ENCODE measurements at places on chromosomes 2 and 18. TPM values are rescaled to one million over a fixed set of nuclear protein-coding genes. Genes with fewer than 3 reads are reported as not detected.
A peak's percentile ranks its signal among the peaks of the same experiment; 100 is the strongest.

DNA sequence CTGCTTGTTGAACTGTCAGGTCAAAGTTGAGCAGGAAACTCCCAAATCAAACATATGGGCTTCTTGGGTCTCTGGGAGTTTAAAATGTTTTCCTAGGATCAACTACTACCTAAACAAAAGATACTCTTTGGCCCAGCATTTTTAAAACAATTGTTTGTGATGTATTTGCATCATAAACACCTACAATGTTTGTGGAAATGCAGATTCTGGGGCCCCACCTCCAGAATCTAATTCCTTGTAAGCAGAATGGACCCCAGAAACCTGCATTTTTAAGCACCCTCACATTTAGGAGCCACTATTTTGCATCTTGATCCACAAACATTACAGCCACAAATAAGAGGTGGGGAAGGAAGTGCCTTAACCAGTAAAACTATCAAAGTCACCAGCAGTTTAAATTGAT, 104.1 kb downstream of the TMEM131 start:
- no peak overlapping the region for H3K27ac ChIP-seq
- no peaks in the 10 kb centered on the region for H3K4me1 ChIP-seq
- no peaks in the 10 kb centered on the region for H3K27me3 ChIP-seq
- H3K36me3 ChIP-seq = no peaks in the 10 kb centered on the region
- H3K4me3 ChIP-seq = no peak overlapping the region
- DNase-seq = no peak

DNA sequence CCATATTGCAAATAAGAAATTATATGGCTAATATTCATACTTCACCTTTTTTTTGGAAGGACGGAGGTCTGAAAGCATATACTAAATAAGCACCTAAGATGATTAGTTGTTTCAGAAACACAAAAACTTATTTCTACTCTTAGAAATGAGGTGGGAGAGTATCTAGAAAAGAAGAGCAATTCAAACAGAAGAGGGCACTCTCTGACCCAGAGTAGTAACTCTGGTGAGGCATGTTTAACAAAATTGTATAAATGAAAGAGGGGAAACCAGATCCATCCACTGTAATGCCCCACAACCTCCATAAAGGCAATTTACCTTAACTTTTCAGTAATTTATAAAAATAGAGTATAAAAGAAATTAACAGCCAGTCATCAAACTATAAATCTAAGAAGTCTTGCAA, 669.6 kb upstream of the VRK2 start:
- H3K27ac ChIP-seq = no peak overlapping the region
- H3K4me3 ChIP-seq = no peak overlapping the region
- no peaks in the 10 kb centered on the region for H3K27me3 ChIP-seq
- H3K36me3 ChIP-seq = no peaks in the 10 kb centered on the region
- no peak for DNase-seq
- H3K4me1 ChIP-seq = no peaks in the 10 kb centered on the region

DNA sequence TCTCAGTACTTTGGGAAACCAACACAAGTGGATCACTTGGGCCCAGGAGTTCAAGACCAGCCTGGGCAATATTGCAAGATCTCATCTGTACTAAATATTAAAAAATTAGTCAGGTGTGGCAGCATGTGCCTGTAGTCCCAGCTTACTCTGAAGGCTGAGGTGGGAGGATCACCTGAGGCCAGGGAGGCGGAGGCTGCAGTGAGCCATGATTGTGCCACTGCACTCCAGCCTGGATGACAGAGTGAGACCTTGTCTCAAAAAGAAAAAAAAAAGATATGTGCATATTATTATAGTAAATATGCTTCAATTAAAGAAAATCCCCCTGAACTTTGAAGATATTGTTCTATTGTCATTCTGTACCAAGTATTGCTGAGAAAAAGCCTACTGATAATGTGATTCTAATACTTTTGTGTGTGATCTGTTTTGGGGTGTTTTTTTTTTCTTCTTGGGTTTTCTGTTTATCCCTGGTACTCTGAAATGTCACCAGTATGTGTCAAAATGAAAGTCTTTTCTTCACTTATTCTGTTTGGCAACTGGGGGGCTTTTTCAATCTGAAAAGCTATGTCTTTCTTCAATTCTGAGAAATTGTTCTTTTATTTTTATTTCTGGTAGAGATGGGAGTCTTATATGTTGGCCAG, 13.2 kb downstream of the NEURL3 start:
- H3K27ac ChIP-seq = no peak overlapping the region
- H3K36me3 ChIP-seq = no peaks in the 10 kb centered on the region
- H3K4me3 ChIP-seq = no peak overlapping the region
- H3K4me1 ChIP-seq = no peaks in the 10 kb centered on the region
- no peaks in the 10 kb centered on the region for H3K27me3 ChIP-seq
- no peak for DNase-seq

- H3K36me3 ChIP-seq = peaks cover 16% of the 10 kb centered on the region
- no peak for DNase-seq
- peaks cover 19% of the 10 kb centered on the region for H3K4me1 ChIP-seq
- no peaks in the 10 kb centered on the region for H3K27me3 ChIP-seq
- no peak overlapping the region for H3K27ac ChIP-seq
Observed at GRCh38 chr2:3588084-3588483, 6.8 kb upstream of the COLEC11 start.

DNA sequence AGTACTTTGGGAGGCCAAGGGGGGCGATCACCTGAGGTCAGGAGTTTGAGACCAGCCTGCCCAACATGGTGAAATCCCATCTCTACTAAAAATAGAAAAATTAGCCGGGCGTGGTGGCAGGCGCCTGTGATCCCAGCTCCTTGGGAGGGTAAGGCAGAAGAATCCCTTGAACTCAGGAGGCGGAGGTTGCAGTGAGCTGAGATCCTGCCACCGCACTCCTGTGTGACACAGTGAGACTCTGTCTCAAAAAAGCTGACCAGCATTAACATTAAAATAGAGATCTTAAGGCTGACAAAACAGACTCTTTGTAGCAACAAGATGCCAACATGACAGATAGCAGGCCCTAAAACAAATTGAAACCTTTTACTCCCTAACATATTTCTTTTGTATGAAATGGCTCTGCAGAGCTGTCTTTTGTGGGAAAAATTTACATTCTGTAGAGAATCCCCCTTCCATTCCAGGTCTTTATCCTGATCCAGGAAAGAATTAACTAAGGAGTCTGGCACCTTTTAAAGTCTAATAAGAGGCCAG, 213.9 kb downstream of the RAB3GAP1 start:
- H3K36me3 ChIP-seq = no peaks in the 10 kb centered on the region
- H3K4me3 ChIP-seq = no peak overlapping the region
- no peaks in the 10 kb centered on the region for H3K27me3 ChIP-seq
- DNase-seq = no peak
- no peak overlapping the region for H3K27ac ChIP-seq
- H3K4me1 ChIP-seq = no peaks in the 10 kb centered on the region

- DNase-seq = no peak
- no peak overlapping the region for H3K4me3 ChIP-seq
- no peaks in the 10 kb centered on the region for H3K27me3 ChIP-seq
Observed at GRCh38 chr2:99809259-99809900, 319.6 kb upstream of the REV1 start.

- H3K4me1 ChIP-seq = no peaks in the 10 kb centered on the region
- H3K4me3 ChIP-seq = no peak overlapping the region
- no peak overlapping the region for H3K27ac ChIP-seq
- H3K27me3 ChIP-seq = no peaks in the 10 kb centered on the region
Observed at GRCh38 chr18:24678626-24679025, 218.2 kb downstream of the HRH4 start.

- no peaks in the 10 kb centered on the region for H3K27me3 ChIP-seq
- no peaks in the 10 kb centered on the region for H3K4me1 ChIP-seq
- H3K4me3 ChIP-seq = no peak overlapping the region
- no peak overlapping the region for H3K27ac ChIP-seq
- no peaks in the 10 kb centered on the region for H3K36me3 ChIP-seq
Observed at GRCh38 chr2:153963256-153963655, 91.5 kb downstream of the GALNT13 start.

DNA sequence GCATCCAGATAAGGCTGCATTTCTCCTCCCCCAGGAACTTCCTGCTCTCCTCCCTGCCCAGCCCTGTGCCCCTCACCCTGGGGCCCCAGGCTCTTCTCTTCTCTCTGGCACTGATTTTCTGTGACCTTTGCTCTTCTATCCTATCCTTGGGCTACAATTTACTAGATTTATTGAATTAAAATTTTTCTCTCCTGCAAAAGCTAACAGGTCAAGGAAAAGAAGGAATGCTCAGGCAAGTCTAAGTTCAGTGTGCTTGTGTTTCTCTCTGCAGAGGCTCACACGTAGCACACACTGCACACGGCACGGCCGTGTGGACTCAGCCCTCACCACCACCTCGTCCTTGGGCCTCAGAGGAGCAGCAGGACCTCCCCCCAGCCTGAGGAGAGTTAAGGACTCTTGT, 94.2 kb upstream of the SNTG2 start:
- no peaks in the 10 kb centered on the region for H3K4me1 ChIP-seq
- no peak overlapping the region for H3K4me3 ChIP-seq
- no peak overlapping the region for H3K27ac ChIP-seq
- DNase-seq = no peak
- no peaks in the 10 kb centered on the region for H3K27me3 ChIP-seq

DNA sequence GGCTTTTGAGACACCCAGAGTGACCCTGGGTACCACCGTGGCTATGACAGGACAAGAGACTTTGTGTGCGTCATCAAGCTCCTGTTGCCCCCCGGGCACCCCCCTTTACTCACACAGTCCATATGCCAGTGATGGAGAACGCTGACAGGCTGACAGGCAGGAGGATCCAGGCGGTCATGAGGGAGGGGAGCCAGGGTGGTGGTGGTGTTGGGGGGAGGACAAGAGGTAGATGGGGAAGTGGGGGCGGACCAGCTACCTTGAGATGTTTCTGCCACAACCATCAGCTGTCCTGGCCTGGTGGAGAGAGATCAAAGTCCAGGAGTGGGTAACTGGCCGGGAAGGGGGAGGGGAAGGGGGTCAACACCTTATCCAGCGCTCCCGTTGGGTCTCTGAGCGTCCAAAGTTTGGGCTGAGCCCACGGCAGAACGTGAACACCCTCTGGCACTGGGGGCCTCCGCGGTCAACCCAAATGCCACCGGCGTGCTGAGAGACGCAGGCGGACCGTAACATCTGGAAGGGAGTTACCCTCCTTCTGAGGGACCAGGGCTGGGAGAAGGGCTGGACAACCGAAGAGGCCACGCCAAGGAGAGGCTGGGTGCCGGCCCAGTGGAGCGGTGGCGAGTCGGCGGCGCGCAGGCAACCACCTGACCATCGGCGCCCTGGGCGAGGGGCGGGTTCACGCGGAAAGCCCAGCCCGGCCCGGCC, 575 bp downstream of the TMEM150A start:
- H3K4me1 ChIP-seq = peaks cover 59% of the 10 kb centered on the region
- H3K4me3 ChIP-seq = peak overlapping the region; percentile 79
- peak overlapping the region; percentile 90 for H3K27ac ChIP-seq
- H3K27me3 ChIP-seq = no peaks in the 10 kb centered on the region
- DNase-seq = peak; percentile 81
- no peaks in the 10 kb centered on the region for H3K36me3 ChIP-seq

DNA sequence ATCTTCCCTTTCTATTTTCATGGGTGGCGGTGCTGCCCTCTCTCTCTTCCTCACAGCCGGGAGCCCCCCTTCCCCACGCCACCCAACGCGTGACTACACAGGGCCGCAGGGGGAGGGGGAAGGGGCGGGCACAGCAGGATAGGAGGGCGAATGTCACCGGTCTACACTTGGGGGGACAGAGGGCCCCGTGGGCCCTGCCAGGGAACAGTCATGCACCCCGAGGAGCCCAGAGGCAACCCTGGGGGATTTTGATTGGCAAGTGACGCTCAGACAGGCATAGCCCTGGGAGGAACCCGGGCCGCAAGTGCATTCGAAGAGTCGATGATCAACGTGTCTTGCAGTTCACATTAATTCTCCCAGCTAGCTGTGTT, 91.1 kb upstream of the ANKRD30BL start:
- no peak for DNase-seq
- H3K27me3 ChIP-seq = peaks cover 21% of the 10 kb centered on the region
- no peaks in the 10 kb centered on the region for H3K4me1 ChIP-seq
- no peak overlapping the region for H3K4me3 ChIP-seq
- H3K27ac ChIP-seq = no peak overlapping the region

DNA sequence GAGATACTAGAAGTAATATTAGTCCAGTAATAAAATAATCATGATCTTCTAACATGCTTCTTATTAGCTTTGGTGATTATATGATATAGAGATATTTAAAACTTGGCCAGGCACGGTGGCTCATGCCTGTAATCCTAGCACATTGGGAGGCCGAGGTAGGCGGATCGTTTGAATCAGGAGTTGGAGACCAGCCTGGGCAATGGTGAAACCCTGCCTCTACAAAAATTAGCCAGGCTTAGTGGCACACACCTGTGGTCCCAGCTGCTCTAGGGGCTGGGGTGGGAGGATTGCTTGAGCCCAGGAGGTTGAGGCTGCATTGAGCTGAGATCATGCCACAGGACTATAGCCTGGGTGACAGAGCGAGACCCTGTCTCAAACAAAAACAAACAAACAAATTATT, 87.0 kb downstream of the WDR7 start:
- H3K36me3 ChIP-seq = no peaks in the 10 kb centered on the region
- H3K4me1 ChIP-seq = no peaks in the 10 kb centered on the region
- DNase-seq = no peak
- H3K27me3 ChIP-seq = no peaks in the 10 kb centered on the region
- no peak overlapping the region for H3K4me3 ChIP-seq

DNA sequence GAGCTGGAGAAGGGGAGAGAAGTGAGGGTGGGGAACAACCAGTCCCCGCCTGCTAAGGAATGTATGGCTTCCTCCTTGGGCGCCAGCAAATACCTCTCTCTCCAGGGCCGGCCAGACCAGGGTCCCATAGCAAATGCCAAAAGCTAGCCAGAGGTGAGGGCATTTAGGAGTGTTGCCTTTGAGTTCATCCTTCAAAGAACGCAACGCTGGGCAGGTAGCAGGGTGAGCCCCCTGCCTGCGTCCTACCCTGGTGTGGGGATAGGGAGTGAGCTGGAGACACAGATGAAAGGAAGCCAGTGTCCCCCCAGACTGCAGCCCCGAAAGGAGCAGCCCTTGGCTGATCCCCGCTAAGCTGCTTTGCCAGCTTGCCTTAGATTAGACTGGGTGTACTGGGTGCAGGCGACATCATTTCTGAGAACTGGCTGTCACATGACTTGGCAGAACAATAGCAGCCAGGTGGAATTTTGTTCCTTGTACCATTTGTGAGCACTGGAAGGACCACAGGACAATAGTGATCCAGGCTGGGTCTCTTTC, 40.4 kb downstream of the KLHL29 start:
- peaks cover 16% of the 10 kb centered on the region for H3K4me1 ChIP-seq
- H3K27me3 ChIP-seq = no peaks in the 10 kb centered on the region

DNA sequence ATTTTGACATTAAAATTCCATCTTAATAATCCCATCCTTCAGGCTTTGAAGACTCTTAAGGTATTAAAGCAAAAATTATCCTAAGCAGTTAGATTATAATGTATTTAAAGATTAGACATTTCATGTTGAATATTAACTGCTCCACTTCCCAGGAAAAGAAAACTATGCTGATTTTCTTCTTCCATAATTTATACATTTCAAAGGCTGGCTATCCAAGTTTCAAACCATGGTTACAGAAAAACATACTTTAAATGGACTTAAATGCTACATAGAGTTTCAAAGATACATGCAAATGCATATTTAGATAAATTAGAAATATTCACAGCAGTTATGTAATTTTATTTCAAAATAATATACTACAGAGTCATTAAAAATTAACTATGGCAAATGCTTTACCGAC, 1505.6 kb upstream of the ZEB2 start:
- H3K27me3 ChIP-seq = no peaks in the 10 kb centered on the region
- H3K27ac ChIP-seq = no peak overlapping the region
- no peak overlapping the region for H3K4me3 ChIP-seq
- H3K36me3 ChIP-seq = no peaks in the 10 kb centered on the region

Gene TOGARAM2
- total RNA-seq = 9.6 TPM

Gene LDLRAD4
- 34.0 TPM for total RNA-seq

Gene SLC14A1
- 23.9 TPM for total RNA-seq

Gene CDH19
- 20.2 TPM for total RNA-seq

Gene ANKRD62
- not detected for total RNA-seq

Gene ABCB11
- 0.08 TPM for total RNA-seq

Gene SRD5A2
- total RNA-seq = not detected

Gene ASPRV1
- total RNA-seq = 0.68 TPM

Gene TRIM54
- total RNA-seq = 175 TPM

Gene MTERF4
- total RNA-seq = 16.4 TPM

Gene TMEM198
- total RNA-seq = 3.7 TPM

Data from heart left ventricle (tissue), 16 donors.